ENCODE measurements at places on chromosomes 6 and 20. TPM values are rescaled to one million over a fixed set of nuclear protein-coding genes. Genes with fewer than 3 reads are reported as not detected.

DNA sequence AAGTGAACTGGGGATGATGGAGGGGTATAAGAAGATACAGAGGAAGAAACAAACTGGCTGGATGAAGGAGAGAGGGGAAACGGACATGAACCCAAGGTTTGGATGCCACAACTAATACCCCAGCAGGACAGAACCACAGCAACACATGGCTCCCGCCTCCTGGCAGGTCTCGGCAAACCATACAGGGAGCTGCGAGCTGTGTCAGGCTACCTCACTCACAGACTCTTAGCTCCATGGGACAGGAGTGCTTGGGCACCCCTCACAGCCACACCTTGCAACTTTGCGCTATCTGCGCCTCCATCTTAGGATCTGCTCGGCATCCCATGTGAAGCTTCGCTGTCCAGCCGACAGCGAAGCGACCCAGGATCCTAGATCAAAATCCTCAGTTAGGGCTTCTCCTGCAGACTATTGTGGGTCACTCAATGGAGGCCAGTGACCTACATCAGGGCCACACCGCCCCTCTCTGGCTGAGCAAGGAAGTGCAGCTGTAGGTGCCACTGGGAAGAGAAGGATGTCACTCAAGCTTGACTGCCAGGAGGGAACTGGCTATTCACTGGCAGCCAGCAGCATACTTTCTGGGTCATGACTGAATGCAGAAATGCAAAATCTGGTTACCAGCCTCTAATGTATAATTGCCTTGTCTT is 174.4 kb upstream of the RIN2 start:
- peak; percentile 54 for DNase-seq
- no peak overlapping the region for H3K27ac ChIP-seq
- no peaks in the 10 kb centered on the region for H3K4me1 ChIP-seq
- peaks cover 9% of the 10 kb centered on the region for H3K27me3 ChIP-seq
- H3K36me3 ChIP-seq = no peaks in the 10 kb centered on the region
- no peak overlapping the region for H3K4me3 ChIP-seq

DNA sequence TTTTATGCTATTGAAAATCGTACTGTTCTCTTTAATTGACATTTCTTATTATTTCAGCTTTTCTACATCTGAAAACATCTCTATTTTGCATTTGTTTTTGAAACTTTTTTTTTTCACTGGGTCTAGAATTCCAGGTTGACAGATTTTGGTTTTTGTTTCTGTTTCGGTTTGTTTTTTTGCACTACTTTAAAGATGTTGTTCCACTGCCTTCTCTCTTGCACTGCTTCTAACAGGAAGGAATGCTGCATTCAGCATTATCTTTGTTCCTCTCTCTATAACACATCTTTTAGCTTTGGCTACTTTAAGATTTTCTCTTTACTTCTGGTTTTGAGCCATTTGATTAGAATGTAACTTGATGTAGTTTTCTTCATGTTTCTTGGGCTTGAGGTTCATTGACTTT is 20.1 kb upstream of the SLC17A1 start:
- no peaks in the 10 kb centered on the region for H3K4me1 ChIP-seq
- H3K4me3 ChIP-seq = no peak overlapping the region
- DNase-seq = no peak
- no peaks in the 10 kb centered on the region for H3K27me3 ChIP-seq

GRCh38 chr20:5126512-5127203 is at the start of gene CDS2:
CDS2 (plus strand) TSS chr20:5127008; CDS start chr20:5127093, 85 bp downstream.
- H3K4me3 ChIP-seq = peak within 1 kb of the TSS; percentile 96
- DNase-seq = peak; percentile 100
- H3K4me1 ChIP-seq = peaks cover 35% of the 10 kb centered on the region
- no peaks in the 10 kb centered on the region for H3K27me3 ChIP-seq

The SIRPB1 gene
- 1.8 TPM for total RNA-seq

DNA sequence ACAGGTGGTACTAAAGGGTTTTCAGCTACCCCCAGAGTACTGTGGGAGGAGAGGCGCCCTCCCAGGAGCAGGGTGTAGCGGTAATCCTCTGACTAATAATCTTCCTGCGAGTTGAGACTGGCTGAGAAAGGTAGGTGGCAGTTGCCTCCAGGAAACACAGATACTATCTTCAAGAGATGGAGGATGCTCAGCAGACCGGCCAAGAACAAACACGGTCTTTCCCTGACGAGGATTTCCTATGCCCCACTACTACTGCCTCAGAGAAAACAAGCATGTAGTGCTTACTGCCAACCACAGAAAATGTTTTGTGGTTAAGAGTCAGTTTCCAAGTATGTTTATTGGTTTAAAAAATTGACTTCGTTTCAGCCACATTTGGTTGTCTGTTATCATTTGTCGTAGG is 26.8 kb downstream of the C6orf89 start:
- DNase-seq = no peak
- peaks cover 8% of the 10 kb centered on the region for H3K4me1 ChIP-seq
- H3K27me3 ChIP-seq = no peaks in the 10 kb centered on the region
- no peak overlapping the region for H3K4me3 ChIP-seq

DNA sequence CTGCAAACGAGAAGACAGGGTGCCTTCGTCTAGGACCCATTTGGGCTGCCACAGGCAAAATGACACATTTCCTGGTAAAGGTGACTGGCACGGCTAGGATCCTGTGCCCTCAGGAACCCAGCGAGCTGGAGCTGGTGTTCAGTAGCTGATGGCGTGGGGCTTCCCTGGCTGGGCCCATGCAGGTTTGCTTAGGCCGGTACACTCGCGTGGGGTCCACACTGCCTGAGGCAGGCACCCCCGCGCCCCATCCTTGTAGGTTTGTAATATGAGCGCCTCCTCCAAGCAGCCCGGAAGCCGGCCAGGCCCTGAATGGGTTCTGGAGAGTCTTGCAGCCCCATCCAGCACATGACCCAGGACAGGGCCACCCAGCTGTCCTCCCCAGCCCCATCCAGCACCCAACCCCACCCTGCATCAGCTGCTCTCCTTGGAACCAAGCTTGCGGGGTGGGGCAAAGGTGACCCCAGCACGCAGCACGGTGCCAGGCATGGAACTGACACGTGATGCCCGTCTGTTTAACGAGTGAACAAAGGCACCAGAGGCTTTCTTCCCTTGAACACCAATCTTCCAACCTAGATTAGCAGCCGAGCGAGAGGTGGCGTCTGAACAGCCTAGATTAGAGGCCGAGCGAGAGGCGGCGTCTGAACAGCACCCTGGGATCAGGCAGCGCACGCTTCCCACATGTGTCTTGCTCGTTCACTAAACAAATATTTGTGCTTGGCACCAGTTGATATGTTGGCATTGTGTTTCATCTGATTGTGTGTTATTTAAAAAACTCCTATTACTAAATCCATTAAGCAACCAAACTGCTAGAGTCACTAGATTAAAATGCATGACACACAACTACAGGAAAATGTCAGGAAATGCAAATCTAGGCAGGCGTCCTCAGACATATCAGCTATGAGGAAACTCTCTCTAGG is 112.1 kb downstream of the DLL1 start:
- no peaks in the 10 kb centered on the region for H3K27me3 ChIP-seq
- DNase-seq = no peak
- H3K36me3 ChIP-seq = no peaks in the 10 kb centered on the region
- H3K27ac ChIP-seq = no peak overlapping the region
- peaks cover 16% of the 10 kb centered on the region for H3K4me1 ChIP-seq
- no peak overlapping the region for H3K4me3 ChIP-seq

The PRDM13 gene
- total RNA-seq = not detected

The SHLD1 gene
- total RNA-seq = 4.9 TPM

The MLN gene
- total RNA-seq = not detected

The OR2B6 gene
- not detected for total RNA-seq

DNA sequence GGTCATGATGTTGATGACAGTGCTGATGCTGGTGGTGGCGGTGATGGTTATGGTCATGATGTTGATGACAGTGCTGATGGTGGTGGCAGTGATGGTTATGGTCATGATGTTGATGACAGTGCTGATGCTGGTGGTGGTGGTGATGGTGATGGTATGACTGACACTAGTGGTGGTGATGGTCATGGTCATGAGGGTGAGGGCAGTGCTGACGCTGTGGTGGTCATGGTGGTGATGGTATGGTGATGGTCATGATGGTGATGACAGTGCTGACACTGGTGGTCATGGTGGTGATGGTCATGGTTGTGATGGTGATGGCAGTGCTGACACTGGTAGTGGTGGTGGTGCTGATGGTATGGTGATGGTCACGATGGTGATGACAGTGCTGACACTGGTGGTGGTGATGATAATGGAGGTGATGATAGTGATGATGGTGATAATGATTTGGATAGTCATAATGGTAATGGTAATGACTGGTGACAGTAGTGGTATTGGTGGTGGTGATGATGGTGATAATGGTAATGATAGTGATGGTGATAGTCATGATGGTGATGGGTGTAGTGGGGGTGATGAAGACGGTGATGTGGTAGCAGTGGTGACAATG is 206.2 kb downstream of the CDH4 start:
- H3K4me3 ChIP-seq = no peak overlapping the region
- H3K4me1 ChIP-seq = no peaks in the 10 kb centered on the region
- H3K27ac ChIP-seq = no peak overlapping the region
- no peaks in the 10 kb centered on the region for H3K36me3 ChIP-seq

DNA sequence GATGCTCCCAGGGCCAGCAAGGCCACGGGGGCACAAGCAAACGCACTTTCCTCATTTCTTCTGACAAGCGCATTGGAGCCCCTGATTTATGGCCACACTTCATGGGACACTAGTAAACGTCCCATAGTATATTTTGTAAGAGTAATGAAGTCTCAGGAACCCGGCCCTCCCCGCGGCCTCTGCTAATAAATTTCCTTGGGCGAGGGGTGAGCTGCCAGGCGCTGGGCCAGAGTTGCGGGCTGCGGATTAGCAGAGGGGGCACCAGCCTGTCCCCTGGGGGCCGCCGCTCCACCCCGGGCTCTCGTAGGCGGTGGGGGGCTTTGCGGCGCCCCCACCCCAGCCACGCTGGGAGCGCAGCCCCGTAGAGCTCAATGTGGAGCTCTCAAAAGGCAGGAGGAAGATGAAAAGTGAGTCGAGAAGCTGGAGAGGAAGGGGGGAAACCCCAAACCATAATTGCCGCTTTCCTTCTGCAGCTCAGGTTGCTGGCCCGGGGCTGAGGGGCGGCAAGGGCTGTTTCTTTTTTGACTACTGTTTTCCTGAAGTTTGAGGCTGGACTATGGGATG is 173.6 kb downstream of the CDC5L start:
- no peaks in the 10 kb centered on the region for H3K36me3 ChIP-seq
- H3K27me3 ChIP-seq = no peaks in the 10 kb centered on the region
- no peak for DNase-seq
- H3K4me3 ChIP-seq = no peak overlapping the region
- peaks cover 2% of the 10 kb centered on the region for H3K4me1 ChIP-seq
- no peak overlapping the region for H3K27ac ChIP-seq

DNA sequence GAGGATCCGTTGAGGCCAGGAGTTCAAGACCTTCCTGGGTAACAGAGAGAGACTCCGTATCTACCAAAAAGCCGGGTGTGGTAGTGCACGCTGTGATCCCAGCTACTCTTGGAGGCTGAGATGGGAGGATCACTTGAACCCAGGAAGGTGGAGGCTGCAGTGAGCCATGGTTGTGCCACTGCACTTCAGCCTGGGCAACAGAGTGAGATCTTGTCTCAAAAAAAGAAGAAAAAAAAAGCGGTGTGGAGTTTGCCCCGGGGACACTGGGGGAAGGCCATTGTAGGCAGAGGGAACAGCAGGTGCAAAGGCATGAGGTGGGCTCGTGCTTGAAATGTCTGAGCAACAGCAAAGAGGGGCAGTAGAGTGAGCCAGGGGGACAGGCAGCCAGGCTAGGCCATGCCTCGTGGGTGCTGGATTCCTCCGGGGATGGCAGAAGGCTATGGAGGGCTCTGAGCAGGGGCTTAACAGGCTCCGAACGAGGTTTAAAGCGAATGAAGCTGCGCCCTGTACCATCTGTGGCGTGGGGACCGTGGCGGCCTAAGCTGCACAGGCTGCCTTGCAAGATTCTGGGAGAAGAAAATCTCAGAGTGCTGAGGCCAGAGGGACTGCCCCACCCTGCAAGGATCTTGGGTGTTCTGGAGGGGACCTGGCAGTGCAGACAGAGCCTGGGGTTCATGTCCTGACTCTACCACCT is 36.9 kb upstream of the NOL4L start:
- H3K4me1 ChIP-seq = peaks cover 3% of the 10 kb centered on the region
- H3K27me3 ChIP-seq = no peaks in the 10 kb centered on the region
- no peaks in the 10 kb centered on the region for H3K36me3 ChIP-seq
- DNase-seq = no peak
- no peak overlapping the region for H3K27ac ChIP-seq

DNA sequence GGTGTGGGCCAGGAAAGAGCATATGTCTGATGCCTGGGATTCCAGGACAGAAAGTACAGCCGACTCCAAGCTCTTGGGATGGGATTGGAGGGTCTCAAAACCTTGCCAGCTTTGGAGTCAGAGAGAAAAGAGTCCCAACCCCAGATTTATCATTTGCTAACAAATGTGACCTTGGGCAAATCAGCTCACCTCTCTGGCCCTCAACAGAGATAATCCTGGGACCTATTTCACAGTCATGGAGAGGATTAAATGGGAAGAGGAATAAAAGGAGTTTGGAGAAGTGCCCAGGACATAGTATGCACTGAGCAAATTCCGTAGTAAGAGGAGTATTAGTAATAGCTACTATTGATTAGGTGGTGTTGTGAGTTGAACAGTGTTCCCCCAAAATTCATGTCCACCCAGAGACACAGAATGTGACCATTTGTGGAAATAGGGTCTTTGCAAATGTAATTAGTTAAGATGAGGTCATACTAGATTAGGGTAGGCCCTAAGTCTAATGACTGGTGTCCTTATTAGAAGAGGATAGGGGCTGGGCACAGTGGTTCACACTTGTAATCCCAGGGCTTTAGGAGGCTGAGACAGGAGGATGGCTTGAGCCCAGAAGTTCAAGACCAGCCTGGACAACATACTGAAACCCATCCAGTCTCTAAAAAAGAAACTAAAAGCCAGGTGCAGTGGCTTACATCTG is 17.1 kb downstream of the RIPOR3 start:
- peak overlapping the region; percentile 36 for H3K27ac ChIP-seq
- H3K27me3 ChIP-seq = no peaks in the 10 kb centered on the region
- no peak for DNase-seq
- H3K36me3 ChIP-seq = no peaks in the 10 kb centered on the region

The DEFB124 gene
- total RNA-seq = not detected
